Stomach (tissue), 19 donors: ENCODE measurements at places on chromosomes 1 and 21.

DNA sequence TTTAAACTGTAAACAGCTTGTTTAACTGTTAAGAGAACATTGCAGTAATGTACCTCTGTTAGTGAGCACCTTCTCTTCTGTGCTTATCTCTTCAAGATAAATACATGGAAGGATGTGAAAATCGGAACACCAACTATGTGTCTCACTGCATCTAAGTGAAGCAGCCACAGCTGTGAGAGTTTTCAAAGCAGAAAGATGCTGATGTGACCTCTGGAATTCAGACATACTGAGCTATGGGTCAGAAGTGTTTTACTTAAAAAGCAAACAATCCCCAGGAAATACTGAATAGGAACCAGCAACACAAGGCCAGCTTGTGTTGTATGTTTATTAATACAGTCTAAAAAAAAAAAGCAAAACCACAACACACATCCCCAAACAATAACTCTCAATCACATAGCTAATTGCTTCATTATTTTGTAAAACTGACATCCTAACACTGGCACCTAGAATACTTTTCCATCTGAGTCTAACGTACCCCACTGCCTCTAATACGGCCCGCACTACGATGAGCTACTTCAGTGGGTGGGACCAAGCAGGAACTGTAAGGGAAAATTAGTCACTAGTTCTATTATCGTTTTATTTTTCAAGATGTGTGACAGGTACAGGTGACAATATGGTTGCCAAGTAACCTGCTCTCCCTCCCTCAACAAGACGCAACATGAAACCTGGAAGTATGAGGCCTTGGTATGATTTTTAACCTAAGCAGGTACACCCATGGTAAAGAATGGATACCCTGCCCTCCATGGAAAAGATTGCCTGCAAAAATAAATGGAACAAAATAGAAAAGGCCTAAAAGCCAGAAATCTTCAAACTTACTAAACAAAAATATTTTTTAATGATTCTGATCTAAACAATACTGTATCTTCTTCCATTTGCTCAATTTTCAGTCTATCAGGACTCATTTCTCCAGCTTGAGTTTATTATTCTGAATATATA is 13.9 kb downstream of the ERRFI1 start:
- no peak overlapping the region for H3K27ac ChIP-seq
- no peak overlapping the region for H3K4me3 ChIP-seq
- H3K4me1 ChIP-seq: peaks cover 43% of the 10 kb centered on the region
- no peak for DNase-seq
- no peaks in the 10 kb centered on the region for H3K27me3 ChIP-seq

DNA sequence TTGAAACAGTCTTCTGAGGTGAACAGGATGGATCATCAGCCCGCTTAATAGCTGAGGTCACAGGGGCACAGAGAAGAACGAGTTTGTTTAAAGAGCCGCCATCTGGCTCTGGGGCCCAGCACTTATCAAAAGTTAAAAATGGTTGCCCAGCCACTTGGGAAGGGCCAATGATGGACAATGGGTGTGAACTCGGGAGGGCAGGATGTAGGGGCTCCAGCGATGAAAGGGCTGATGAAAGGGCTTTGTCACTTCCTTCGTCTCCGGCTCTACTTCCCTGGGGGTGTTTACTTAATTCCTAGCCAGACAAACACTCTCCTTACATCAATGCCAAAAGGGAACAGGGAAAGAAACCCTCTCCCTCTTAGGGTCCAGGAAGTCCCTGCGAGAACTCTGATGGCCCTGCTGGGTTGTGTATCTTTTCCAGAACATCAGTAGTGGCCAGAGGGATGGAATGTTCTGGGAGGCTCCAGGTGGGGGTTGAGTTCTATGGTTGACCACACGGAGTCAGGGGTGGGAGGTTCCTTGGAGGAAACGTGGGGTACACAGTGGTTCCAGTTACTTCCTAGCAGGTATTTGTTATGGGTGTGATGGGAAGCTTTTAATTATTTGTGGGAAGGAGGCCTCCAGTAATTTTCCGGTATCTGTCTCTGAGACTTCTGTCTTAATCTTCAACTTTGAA is 9.0 kb upstream of the ABCG1 start:
- H3K4me1 ChIP-seq: no peaks in the 10 kb centered on the region
- DNase-seq: no peak
- no peak overlapping the region for H3K27ac ChIP-seq
- H3K4me3 ChIP-seq: no peak overlapping the region
- H3K27me3 ChIP-seq: no peaks in the 10 kb centered on the region

GRCh38 chr1:18481921-18482701 is 1.4 kb downstream of the KLHDC7A start:
- peak overlapping the region; percentile 85 for H3K27ac ChIP-seq
- peak overlapping the region; percentile 24 for H3K4me3 ChIP-seq
- no peaks in the 10 kb centered on the region for H3K36me3 ChIP-seq
- peaks cover 23% of the 10 kb centered on the region for H3K27me3 ChIP-seq
- peak; percentile 40 for DNase-seq
- peaks cover 42% of the 10 kb centered on the region for H3K4me1 ChIP-seq

DNA sequence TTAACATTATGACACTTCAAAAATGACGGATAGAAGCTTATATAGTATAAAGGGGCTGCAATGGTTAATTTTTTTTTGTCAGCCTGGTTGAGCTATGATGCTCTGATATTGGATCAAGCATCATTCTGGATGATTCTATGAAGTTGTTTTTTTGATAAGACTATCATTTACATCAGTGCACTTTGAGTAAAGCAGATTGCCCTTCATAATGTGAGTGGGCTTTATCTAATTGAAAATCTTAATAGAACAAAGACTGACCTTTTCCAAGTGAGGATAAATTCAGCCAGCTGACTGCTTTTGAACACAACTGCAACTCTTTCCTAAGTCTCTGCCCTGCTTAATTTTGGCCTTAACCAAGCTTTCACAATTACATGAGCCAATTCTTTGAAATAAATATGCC is 1476.2 kb downstream of the NCAM2 start:
- no peaks in the 10 kb centered on the region for H3K36me3 ChIP-seq
- no peak for DNase-seq
- no peak overlapping the region for H3K27ac ChIP-seq
- no peaks in the 10 kb centered on the region for H3K4me1 ChIP-seq

GRCh38 chr1:61865646-61866220 is 123.5 kb downstream of the PATJ start:
- H3K4me3 ChIP-seq: no peak overlapping the region
- DNase-seq: no peak
- H3K36me3 ChIP-seq: peaks cover 63% of the 10 kb centered on the region
- H3K27me3 ChIP-seq: no peaks in the 10 kb centered on the region
